GM13976 (cell line): ENCODE measurements at places on chromosomes 13 and 19.

DNA sequence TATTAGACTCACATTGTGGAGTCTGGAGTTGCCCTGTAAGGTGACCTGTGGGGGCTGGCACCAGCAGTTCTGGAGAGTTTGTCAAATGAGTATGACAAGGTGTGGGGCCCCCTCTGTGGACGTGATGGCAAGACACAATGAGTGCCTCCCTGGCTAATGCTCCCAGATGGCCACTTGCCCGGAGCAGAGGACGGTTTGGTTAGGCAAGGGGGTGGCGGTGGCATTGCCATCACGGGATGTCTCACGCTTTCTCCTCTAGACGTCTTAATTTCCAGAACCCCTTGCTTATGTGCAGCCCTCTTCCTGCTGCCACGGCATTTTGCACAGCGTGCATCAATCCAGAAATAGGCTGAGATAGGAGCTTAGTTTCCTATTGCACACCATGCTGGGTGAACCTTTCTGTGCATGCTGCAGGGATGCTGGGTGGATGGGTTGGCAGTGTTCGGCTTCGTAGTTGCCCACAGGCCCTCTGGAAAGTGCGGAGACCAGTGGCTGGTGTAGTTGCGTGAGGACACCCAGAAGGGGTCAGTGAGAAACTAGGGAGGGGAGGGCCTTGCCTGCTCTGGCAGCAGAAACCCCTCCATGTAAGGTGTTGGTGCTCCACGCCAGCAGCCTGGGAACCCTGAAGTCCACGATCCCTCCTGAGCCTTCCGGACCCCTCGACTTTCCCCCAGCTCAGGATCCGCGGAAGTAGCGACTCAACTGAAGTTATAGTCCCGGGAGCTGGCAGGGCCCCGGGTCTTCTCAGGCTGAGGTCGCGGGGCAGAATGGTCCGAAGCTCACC is 18.1 kb upstream of the LRP3 start:
- no peak for DNase-seq

DNA sequence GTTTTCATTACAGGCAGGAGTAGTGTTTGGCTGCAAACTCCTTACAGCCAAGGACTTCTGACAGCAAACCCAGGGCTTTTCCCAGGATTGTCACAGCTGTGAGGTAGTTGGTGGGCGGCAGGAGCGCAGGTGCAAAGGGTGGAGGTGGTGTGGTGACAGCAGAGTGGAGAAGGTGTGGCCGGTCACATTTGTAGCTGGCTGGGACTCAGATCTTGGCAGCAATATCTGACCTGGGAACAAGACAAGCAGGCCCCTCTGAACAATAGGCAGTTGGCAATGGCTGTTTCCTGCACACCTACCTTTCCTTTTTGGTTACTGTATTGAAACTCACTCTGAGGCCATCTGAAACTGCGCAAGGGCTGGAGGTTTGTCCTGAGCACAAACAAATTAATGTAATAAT is 327.3 kb downstream of the COG6 start:
- no peak for DNase-seq

DNA sequence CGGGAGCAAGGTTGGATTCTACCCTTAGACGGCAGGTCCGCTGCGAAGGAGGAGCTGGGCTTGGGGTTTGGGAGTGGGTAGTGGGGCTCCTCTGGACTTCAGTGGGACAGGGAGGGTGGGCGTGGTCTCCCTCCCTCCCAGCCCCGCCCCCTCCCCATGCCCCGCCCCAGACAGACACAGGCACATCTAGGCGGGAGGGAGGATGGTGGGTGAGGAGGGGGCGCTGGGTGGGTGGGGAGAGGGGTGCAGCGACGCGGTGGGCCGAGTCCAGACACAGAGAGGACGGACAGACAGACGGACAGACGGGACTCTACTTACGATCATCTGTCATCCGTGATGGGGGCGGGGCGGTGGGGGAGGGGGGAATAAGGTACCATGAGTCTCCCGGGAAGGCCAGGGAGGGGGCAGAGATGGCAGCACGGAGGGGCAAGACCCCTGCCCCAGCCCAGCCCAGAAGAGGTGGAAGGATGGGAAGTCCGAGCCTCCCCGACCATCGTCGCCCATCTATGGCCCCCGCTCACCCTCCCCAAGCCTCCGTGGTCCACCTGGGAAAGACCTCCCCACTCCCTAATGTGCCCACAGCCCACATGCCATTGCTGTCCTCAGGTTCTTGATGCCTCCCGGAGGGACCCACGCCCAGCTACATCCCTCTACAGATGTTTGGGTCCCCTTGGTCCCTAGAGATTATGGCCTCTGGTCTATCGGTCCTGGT is 64.8 kb downstream of the UNC13A start:
- DNase-seq = no peak

DNA sequence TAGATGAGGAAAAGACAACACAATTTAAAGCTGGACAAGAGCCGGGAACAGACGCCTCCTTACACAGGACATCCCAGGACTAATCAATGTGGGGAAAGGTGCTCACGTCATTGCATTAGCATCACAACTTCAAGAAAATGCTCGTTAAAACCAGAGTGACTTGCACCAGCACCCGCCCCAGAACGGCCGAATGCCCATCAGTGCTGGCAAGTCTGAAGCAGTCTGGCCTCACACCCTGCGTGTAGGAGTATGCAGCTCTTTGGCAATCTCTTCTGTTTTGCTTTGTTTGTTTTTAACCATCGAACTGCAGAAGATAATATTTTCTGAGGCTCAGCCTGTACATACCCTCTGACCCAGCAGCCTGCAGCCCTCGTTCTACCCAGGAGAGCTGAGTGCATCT is 44.8 kb upstream of the LDLR start:
- no peak for DNase-seq
